ENCODE measurements at places on chromosomes 16 and 17. TPM values are rescaled to one million over a fixed set of nuclear protein-coding genes. Genes with fewer than 3 reads are reported as not detected.

The ZNF205 gene
- 3.8 TPM for polyA plus RNA-seq

The CA10 gene
- polyA plus RNA-seq = 0.64 TPM

The CCL15 gene
- 0.17 TPM for polyA plus RNA-seq

The ZG16 gene
- polyA plus RNA-seq = 0.16 TPM

The CCL4 gene
- polyA plus RNA-seq = 10.0 TPM

The ODAD4 gene
- 1.3 TPM for polyA plus RNA-seq

The KCNH6 gene
- not detected for polyA plus RNA-seq

The RGS9 gene
- 4.3 TPM for polyA plus RNA-seq

The GFAP gene
- polyA plus RNA-seq = 3.2 TPM

The FNDC8 gene
- not detected for polyA plus RNA-seq
